ENCODE measurements at places on chromosomes 4 and X.
A peak's percentile ranks its signal among the peaks of the same experiment; 100 is the strongest.

DNA sequence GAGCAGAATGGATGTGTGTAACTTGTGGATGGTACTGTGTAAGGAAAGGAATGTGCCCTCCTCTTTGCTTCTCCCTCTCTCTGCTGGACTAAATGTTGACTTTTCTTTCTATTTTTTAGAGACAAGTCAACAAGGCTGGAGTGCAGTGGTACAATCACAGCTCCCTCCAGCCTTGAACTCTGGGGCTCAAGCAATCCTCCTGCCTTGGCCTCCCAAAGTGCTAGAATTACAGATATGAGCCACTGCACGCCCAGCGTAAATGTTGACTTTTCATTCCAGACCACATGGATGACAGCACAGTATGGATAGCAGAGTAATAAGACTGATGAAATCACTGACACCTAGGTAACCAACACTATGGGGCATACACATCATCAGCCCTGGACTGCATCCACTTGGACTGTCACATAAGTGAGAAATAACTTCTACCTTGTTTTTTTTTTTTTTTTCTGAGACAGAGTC is 5.1 kb upstream of the RPS3A start:
- no peak for DNase-seq

- DNase-seq, result no peak
These were observed 555.2 kb upstream of the PRKX start for GRCh38 chrX:4268676-4269075.

DNA sequence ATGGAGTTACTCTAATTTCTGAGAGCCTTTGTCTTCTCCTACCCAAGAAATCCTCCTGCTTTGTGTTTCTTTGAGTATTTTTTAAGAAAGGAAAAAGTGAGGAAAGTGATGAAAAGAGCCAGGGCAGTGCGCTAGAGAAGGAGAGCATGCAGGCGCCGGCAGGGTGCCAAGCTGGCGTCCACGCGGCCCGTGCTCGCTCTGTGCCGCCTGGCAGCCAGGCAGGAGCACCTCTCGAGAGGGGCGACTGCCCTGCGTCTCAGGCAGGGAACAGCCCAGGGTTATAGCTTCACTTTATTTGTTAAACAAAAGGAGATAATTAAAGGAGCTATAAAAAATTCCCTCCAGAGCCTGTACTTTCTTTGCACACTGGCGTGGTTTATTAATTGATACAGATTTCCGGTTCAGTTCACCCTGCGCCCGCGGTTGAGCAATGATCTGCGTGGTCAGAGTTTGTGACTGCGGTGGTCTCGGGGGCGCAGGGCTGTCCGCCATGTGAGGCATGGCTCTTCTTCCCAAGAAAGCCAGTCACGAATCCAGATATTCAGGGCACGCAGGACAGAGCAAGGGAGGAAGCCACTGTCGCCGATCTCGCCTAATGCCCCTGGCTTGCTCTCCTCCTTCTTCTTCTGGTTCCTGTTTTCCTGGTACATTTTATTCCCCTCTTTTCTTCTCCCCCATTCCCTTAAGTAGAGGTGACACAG is 110.8 kb upstream of the PAQR3 start:
- DNase-seq, result no peak

DNA sequence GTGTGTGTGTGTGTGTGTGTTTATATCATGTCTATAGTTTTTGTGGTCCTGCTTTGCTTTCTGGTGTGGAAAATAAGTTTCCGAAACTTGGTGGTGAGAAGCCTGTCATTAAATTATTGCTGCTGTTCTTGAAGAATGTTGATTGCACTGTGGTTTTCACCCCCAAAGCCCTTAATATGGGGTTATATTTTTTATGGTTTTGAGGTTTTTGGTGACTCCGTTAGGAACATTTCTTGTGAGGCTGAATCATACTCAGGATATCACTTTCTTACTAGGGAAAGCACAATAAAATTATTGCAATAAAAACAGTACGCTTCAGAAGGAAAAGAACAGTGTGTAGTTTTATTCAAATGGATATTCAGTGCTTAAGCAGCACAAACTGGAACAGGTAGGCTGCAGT is 539.1 kb upstream of the MAGEB18 start:
- no peak for DNase-seq

- no peak for DNase-seq
These were observed 32.7 kb downstream of the TMSB4X start for GRCh38 chrX:13007519-13008188.

DNA sequence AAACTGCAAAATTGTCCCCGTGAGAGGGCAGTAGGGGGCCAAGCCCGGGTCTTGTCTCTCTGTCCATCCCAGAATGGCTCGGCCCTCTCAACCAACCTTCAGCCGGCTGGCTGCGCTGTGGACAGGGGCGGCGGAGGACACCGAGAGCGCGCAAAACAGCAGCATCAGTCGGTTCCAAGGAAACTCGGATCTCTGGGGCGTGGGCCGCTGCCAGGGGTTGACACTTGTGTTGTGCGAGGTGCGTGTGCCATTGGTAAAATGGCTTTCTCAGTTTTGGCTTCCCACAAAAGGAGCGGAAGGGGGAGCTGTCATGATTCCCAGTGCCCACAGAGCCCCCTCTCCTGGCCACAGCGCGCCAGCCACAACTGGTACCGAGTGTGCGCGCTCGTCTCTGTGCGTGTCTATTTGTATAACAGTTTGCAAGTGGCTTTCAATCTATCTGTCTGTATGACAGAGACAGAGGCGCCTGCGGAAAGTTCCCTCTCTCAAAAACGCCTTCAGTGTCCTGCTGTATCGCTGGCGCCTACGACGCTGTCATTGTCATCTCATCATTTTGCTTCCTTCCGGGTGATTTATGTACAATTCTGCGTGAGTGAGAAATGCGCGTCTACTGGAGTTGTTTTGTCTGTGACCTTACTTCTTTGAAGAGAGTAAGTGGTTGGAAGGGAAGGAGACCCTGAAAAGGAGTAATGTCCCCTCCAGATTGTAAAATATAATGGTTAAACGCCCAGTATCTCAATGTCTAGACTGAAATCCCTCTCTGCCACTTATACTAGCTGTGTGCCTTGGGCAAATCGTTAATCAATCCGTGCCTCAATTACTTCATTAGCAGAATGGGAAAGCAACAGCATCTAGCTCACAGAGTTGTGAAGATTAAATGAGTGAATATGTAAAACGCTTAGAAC is 1.8 kb downstream of the DKK2 start:
- DNase-seq, result no peak

- peak; percentile 61 for DNase-seq
These were observed 45.9 kb downstream of the HMGB2 start for GRCh38 chr4:173288296-173288695.

DNA sequence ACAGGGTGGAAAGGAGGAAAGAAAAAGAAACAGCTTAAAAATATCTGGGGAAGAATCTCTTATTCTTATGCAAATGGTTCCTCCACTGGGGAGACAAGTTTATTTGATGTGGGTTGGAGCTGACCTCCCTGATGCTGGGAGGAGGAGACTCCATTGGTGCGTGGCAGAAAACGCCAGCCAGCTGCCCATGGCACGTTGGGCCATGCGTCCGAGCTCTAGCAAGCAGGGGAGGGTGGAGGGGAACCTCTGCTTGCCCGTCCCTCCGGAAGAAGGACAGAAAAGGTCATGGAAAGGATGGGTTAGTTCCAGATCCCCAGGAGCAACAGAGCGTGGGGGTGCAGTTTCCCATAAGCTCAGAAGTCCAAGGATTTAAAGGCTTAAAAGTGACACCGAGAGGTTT is 210.4 kb downstream of the KLHL4 start:
- no peak for DNase-seq

- DNase-seq, result no peak
These were observed 91.8 kb upstream of the HPRT1 start for GRCh38 chrX:134368126-134368525.

DNA sequence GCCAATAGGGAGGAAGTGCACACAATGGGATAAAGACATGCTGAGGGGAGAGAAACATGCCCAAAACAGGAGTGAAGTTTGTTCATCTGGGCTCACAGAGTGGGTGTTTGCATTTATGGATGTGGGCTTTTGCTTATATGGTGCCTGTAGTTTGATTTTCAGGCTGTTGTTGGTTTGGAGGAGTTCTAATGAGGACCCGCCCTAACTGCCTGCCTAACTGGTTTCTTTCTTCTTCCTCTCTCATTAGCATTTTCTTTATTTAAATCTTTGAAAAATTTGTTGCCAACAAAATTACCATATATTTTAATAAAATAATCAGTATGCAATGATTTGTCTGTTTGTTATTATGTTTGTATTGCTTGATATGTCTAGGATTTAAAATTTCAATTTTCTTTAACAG is 1965.8 kb downstream of the C4orf33 start:
- DNase-seq, result no peak

- DNase-seq, result no peak
These were observed 339.2 kb upstream of the AADAT start for GRCh38 chr4:170428929-170429328.

GRCh38 chrX:105701310-105702052 is 120.9 kb upstream of the NRK start:
- no peak for DNase-seq

GRCh38 chrX:153494541-153495361 is at the start of gene BGN:
TSS of gene BGN (plus strand) at chrX:153494980. CDS start at chrX:153504632, 9,652 bp downstream.
- no peak for DNase-seq

- no peak for DNase-seq
These were observed 77.3 kb downstream of the FAM184B start for GRCh38 chr4:17704020-17704650.

- no peak for DNase-seq
These were observed 677.5 kb downstream of the RAPGEF2 start for GRCh38 chr4:159780196-159780922.

- no peak for DNase-seq
These were observed 14.8 kb downstream of the ARHGEF6 start for GRCh38 chrX:136765821-136766356.

DNA sequence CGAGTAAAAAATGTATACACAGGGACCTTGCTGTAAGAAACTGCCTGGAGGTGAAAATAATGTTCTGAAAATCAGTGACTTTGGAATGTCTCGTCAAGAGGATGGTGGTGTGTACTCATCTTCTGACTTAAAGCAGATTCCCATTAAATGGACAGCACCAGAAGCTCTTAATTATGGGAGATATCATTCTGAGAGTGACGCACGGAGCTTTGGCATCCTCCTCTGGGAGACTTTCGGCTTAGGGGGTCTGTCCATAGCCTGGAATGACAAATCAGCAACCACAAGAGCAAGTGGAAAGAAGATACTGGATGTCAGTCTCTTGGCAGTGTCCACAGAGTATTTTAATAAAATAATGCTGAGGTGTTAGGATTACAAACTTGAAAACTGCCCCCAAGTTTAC is 129.4 kb downstream of the THOC2 start:
- DNase-seq, result no peak

GRCh38 chrX:17007134-17007768 is 60.8 kb downstream of the REPS2 start:
- DNase-seq, result no peak

DNA sequence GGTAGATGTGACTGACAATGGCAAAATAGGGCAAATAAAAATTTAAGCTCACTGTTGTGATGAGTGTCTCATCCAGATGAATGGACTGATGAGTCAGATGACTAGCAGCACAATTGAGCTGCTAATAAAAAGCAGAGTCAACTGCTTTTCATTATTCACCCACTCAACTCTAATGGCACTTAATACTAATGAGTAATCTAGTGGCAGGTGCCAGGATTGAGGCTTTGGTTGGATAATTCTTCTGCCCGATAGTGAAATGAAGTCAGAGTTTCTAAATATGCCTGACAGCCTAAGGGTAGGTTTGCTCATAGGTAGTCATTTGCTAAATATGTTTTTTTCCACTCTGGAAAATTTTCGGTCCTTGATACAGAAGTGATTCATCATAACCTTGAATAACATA is 10.4 kb downstream of the OGT start:
- DNase-seq, result no peak

DNA sequence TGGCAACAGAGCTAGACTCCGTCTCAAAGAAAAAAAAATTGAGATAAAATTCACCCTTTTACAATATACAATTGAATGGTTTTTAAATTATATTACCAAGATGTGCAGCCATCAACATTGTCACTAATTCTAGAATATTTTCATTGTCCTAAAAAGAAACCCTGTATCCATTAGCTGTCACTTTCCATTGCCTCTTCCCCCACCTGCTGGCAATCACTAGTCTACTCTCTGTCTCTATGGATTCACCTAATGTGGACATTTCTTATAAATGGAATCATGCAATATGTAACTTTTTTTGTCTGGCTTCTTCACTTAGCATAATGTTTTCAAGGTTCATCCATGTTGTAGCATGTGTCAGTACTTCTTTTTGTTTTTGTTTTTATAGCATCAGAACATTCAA is 20.8 kb downstream of the ABHD18 start:
- no peak for DNase-seq

- DNase-seq, result no peak
These were observed 85.9 kb upstream of the GPR34 start for GRCh38 chrX:41602816-41603345.

DNA sequence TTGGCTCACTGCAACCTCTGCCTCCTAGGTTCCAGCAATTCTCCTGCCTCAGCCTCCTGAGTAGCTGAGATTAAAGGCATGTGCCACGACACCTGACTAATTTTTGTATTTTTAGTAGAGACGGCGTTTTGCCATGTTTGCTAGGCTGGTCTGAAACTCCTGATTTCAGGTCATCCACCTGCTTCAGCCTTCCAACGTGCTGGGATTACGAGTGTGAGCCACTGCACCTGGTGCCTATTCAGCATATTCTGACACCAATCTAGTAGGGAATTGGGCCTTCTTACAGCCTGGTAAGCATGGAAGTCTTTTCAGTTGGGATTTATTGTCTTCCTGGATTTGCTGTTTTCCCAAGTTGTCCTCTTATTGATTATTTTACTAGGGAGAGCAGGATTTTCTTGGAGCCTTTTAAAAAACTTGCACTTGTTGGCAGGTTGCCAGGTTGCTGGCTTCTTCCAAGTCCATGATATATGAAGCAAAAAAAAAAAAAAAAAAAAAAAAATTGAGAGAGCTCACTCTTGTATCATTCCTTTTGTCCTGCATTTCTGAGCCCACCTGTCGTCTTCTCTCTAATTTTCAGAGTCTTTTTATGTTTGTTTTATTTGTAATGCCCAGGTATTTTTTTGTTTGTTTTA is 43.7 kb downstream of the TMPRSS11E start:
- no peak for DNase-seq

- no peak for DNase-seq
These were observed 27.9 kb downstream of the SLAIN2 start for GRCh38 chr4:48369248-48369647.

DNA sequence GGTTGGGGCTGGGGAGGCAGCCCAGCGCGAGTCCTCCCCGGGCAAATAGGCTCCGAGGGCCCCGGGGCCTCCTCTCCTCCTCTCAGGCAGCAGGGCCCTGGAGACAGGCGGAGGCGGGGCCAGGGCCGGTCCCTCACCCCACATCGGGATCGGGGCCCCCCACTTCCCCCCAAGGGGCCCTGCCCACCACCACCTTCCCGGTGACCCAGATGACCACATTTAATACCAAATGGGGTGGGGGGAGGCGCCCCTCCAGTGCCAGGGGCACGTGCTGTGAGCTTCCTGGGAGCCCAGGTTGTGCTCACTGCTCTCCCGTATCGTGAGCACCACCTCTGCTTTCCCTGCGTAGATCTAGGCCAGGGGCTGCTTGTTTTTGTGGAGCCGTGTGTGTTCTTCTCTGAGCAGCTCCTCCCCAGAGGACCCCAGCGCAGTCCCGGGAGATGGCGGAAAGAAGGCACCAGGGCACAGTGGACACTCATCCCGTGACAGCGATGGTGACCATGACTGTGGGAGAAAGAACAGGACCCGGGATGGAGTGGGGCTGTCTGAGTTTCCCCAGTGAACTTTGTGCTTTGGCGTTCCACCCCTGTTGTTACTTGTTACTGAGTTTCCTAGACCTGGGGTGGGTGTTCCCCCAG is 2.1 kb downstream of the PNMA6A start:
- no peak for DNase-seq

Measured in activated CD4-positive, alpha-beta T cell treated with anti-CD3 and anti-CD28 coated beads for 4 hours (primary cell).